ENCODE measurements at places on chromosomes 7 and 10.

GRCh38 chr7:117188376-117188775 lies 134.5 kb downstream of the WNT2 start:
- no peak for DNase-seq

DNA sequence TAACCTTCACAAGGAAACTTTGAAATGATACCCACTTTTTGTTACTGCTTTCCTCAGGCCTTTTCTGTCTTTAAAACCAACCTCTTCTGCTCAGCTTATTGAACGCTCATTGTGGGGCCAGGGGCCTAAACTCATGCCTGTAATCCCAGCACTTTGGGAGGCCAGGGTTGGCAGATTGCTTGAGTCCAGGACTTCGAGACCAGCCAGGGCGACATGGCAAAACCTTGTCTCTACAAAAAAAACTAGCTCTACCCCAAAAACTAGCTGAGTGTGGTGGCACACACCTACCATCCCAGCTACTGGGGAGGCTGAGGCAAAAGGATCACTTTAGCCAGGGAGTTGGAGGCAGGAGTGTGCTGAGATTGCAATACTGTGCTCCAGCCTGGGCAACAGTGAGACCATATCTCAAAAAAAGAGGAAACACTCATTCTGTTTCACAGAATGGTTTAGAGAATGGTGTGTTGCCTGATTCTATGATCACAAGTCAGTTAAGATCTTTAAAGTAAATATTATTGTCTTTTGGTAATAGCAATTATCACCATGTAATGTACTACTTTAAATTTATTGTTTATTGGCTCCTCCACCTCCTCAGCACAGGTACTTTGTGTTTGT lies 51.1 kb downstream of the KCTD7 start:
- DNase-seq: no peak

DNA sequence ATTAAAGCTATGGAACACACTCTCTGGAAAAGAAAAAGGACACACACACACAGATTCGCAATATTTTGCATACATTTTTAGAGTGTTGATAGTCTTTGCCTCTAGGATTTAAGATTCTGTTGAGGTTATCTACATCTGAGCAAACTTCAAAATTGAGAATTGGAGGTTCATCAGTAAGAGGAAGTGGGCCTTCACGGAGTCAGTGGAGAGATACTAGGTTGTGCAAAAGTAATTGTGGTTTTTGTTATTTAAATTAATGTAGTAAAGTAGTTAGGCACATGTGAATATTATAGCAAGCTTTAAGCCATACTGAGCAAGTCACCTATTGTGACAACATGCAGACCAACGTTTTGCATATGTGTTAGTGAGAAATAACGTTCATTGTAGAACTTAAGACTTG lies 19.8 kb upstream of the NXPH1 start:
- no peak for DNase-seq

GRCh38 chr7:123528265-123528664 lies 6.1 kb downstream of the IQUB start:
- DNase-seq: no peak

GRCh38 chr10:30057421-30057841 lies 2.0 kb downstream of the JCAD start:
- DNase-seq: peak; percentile 69

All from HuH-7 (cell line).